ENCODE measurements at places on chromosomes 2 and 18.

- no peak for DNase-seq
Observed at GRCh38 chr2:88659538-88659915, 31.9 kb upstream of the RPIA start.

GRCh38 chr2:30283931-30284565, 52.7 kb downstream of the LBH start:
- DNase-seq = no peak

GRCh38 chr18:44358402-44358801, 322.3 kb upstream of the SETBP1 start:
- DNase-seq = no peak

DNA sequence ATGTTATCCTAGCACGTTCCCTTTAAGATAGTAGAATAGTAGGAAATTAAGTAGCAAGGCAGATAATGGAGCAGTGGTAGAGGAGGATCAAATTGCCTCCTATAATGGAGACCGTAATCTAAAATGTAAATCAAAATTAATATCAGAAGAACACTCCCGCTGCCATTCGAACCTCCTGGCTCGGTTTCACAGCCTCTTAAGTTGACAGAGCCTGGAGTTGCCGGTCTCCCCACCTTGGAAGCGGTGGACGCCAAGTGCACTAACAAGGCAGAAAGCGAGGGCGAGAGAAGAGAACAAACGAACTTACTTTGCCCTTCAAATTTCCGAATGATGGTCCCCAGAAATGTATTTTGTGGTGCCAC, 450 bp downstream of the KCNH7 start:
- no peak for DNase-seq

DNA sequence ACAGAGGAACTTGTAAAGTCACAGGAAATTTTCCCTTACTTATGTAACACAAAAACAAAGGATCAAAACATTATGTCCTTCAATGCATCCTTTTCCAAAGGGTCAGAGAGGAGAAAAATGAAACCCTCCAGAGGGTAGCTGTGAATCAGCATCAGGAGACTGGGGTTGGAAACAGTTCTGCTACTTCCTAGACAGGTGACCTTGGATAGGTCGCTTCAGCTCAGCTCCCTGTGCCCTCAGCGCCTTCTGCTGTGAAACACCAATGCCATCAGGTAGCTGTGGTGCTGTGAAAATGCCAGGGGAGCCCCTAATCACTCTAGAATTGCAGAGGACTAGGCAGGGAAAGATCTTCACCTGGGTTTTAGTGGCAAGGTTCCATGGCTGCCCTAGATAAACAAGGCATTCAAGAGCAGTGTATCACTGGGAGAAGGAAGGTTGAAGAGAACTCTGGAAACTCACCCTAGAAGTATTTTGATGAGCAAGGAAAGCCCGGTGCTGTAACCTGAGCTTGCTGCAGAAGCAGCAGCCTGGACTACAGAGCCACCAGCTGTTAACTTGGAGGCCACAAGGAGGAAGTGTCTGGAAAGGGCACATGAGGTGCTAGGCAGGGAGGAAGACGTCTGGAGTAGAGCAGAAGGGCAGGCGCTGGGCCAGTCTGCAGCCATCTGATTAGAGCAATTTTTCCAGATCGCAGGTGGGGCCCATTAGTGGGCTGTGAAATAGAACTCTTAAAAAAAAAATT, 100.7 kb upstream of the MCFD2 start:
- DNase-seq = peak; percentile 69

DNA sequence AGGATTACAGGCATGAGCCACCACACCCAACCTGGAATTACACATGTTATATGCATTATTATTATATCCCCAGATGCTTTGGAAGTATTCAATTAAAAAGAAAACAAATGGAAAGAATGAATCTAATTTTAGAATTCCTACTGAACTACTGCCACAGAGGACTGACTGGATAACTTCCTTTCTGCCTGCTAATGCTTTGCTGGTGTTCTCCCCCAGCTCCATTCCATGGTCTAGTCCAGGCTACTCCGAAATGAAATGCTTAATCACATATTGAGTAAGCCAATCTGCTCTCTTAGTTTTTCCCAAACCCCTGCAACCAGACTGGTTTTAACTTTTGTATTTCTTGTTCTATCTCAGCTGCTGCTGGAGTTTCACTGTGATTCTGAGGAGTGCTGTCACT, 519.1 kb downstream of the SOX11 start:
- no peak for DNase-seq

All from GM04503 (cell line).